Small intestine (tissue), 16 donors: ENCODE measurements at places on chromosomes 13 and 19.

DNA sequence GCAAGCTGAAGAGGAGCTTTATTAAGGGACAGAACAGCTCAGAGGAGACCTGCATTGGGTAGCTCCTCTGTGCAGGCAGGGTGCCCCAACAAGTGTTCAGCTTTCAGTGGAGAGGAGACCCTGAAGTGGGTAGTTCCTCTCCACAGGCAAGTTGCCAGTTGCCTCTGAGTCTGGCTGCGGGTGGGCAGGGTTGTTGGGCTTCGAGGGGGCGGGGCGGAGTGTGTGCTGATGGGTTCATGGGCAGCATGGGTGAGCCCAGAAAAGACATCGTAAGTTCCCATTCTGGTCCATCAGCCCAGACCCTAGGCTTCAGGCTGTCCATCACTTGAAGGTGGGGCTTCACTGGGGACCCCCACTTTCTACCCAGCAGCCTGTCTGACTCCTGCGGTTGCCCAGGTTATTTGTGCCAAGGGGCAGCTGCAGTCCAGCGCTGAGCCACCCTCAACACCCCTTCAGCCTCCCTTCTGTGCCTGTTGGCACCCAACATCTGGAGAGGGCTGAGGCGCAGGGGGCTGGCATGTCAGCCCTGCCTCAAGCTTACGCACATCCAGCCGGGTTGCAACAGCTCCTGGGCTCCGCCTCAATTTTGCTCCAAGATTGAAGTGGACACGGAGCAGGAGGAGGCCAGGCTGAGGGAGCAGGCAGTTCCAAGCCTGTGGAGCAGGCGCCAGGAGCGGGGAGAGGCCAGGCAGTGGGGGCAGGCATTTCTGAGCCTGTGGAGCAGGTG is 350.5 kb upstream of the PCDH20 start:
- DNase-seq = no peak

DNA sequence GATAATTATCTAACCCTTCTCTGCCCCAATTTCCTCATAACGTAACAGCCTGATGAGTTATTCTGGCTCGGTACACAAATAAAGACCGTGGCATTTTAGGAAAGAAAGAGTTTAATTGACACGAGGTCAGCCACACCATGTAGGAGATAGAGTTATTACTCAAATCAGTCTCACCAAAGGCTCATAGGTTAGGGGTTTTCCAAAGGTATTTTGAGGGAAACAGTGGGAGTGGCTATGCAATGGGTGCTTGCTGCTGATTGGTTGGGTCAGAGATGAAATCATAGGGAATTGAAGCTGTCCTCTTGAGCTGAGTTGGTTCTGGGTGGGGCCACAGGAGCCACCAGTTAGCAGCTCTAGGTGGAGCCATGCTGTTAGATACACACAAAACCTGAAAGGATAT is 137.5 kb downstream of the FREM2 start:
- no peak for DNase-seq

GRCh38 chr13:100566543-100566942 is 22.0 kb downstream of the GGACT start:
- DNase-seq = no peak

DNA sequence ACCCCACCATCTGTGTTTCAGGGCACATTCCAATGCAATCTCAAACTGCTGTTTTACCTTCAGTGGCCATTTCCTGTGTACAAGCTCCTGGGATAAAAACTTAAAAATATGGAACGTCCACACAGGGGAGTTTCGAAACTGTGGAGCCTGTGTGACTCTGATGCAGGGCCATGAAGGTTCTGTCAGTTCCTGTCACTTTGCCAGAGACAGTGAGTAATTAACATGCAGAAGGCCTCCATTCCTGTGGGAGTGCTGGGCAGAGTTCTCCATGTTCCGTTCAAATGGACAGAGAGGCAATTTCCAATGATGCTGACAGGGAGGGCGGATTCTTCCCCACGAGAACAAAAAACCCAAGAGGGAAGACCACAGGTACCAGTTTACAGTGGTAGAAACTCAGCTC is 24.4 kb downstream of the WDR88 start:
- no peak for DNase-seq

DNA sequence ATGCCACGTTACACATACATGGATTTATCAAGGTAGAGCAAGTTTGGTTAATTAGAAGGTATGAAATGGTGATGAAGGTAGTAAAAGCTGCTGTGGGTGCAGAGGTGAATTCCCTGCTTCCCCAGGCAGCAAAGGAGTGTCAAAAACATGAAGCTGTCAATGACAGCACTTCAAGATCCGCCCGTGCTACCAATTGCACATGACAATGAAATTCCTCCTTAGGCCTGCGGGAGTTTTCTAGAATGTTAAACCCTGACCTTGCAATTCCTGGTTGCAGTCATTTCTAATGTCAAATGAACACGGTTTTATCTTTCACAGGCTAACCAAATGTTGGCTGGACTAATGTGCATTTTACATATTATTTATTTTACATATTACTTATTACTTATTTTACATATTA is 67.7 kb upstream of the LSM14A start:
- DNase-seq = no peak

DNA sequence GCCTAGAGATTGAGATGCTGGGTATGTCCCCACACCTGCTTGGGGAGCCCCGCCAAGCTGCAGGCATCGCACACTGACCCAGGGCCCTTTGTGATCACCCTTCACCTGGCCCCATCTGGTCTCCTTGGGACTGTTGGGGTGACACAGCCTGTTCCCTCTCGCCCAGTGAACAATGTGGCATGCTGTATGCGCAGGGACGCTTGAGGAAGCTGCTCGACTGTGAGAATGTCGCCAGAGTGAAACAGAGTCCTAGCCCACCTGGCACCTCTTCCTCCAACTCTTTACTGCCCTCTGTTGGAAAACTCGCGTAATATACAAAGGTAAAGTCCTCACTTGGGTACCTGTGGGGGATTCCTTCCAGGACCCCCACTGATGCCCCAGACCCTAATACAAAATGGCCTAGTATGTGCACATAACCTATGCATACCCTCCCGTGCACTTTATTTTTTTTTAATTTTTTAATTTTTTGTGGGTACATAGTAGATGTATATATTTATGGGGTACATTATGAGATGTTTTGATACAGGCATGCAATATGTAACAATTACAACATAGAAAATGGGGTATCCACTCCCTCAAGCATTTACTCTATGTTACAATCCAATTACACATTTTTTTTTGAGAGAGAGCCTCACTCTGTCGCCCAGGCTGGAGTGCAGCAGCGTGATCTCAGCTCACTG is 9.0 kb downstream of the BLOC1S3 start:
- DNase-seq = peak; percentile 48

- DNase-seq = peak; percentile 34
These were observed 36.5 kb downstream of the B3GLCT start for GRCh38 chr13:31236211-31236786.

DNA sequence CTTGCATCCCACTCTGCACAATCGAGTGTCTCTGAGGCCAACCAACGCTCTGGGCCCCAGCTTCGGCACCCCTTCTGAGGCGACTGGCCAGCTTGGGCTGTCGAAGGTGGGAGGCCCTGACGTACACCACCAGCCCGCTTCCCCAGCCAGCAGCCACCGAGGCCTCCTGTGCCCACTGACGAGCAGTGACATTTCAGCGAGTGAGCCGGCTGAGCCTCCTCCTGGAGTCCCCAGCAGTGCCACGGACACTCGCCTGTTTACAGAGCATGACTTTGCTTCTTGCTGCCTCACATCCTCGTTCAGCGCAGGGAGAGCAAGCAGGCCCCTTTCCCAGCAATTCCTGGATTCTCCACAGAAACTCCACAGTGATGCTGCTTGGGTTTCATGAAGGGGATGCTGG is 240.2 kb upstream of the MAB21L1 start:
- DNase-seq = no peak

- no peak for DNase-seq
These were observed 40.5 kb upstream of the RCBTB2 start for GRCh38 chr13:48573213-48574007.

DNA sequence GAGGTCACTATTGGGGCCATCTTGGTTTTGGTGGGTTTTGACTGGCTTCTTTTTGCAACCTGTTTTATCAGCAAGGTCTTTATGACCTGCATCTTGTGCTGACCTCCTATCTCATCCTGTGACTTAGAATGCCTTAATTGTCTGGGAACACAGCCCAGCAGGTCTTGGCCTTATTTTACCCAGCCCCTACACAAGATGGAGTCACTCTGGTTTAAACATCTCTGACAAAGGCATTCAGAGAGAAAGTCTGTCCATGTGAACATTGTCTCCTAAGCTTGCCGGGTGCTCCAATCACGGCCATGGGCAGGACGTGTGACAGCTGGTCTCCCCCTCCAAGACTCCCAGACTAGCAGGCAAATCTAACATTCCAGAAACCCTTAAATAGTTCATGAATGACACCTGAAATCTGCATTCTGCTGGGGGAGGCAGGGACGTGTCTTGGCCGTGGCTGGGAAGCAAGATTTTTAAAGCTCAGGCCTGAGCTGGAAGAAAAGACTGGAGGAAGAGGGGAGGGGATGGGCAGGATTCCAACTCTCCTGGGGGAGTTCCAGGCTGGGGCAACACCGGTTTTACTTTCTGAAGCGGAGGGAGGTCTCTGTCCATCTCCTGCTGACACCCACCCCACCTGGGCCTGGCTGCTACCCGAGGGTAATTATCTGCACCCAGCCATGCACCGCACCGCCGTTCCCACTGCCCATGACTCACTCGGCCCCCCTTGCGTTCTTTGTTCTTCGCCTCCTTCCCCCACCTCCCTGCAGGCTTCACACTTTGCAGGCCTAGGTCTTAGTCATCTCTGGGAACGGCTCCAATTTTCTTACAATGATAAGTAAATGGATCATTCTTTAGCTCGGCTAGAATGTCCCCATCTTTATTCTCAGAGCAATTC is 11.6 kb upstream of the OR1M1 start:
- peak; percentile 82 for DNase-seq

GRCh38 chr13:110616103-110617101 is 1.1 kb downstream of the NAXD start:
- peak; percentile 53 for DNase-seq

- DNase-seq = no peak
These were observed 10.8 kb downstream of the ADGRE2 start for GRCh38 chr19:14767466-14767971.

GRCh38 chr13:26772531-26772930 is 11.9 kb upstream of the GPR12 start:
- peak; percentile 25 for DNase-seq

DNA sequence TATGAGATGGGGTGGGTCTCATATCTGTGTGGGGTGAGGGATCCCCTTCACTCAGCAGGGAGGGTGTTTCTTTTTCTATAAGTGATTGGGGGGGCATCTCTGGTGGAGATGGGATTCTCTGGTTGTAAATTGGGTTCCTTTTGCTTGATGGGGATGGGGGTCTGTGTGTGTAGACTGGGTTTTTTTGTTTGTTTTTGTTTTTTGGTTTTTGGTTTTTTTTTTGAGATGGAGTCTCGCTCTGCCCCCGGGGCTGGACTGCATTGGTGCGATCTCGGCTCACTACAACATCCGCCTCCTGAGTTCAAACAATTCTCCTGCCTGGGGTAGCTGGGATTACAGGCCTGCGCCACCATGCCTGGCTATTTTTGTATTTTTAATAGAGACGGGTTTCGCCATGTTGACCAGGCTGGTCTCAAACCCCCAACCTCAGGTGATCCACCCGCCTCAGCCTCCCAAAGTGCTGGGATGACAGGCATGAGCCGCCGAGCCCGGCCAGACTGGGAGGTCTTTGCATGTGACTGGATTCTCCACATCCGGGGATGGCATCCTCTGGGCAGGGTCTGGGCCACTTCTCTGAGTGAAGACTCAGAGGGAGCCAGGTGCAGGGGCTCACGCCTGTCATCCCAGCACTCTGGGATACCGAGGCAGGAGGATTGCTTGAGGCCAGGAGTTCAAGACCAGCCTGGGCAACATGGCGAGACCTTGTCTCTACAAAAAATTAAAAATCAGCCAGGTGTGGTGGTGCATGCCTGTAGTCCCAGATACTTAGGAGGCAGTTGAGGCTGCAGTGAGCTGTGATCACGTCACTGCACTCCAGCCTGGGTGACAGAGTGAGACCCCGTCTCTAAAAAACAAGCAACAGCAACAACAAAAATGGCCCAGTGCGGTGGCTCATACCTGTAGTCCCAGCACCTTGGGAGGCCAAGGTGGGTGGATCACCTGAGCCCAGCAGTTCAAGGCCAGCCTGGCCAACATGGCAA is 799 bp downstream of the MYBPC2 start:
- DNase-seq = no peak

GRCh38 chr19:47729468-47729798 is 15.9 kb upstream of the NOP53 start:
- peak; percentile 44 for DNase-seq

GRCh38 chr19:48329167-48329891 is 4.0 kb downstream of the EMP3 start:
- DNase-seq = peak; percentile 52

- DNase-seq = no peak
These were observed 237.5 kb downstream of the COG6 start for GRCh38 chr13:39892721-39893685.

- DNase-seq = no peak
These were observed 376.7 kb downstream of the LIG4 start for GRCh38 chr13:107838588-107839161.

DNA sequence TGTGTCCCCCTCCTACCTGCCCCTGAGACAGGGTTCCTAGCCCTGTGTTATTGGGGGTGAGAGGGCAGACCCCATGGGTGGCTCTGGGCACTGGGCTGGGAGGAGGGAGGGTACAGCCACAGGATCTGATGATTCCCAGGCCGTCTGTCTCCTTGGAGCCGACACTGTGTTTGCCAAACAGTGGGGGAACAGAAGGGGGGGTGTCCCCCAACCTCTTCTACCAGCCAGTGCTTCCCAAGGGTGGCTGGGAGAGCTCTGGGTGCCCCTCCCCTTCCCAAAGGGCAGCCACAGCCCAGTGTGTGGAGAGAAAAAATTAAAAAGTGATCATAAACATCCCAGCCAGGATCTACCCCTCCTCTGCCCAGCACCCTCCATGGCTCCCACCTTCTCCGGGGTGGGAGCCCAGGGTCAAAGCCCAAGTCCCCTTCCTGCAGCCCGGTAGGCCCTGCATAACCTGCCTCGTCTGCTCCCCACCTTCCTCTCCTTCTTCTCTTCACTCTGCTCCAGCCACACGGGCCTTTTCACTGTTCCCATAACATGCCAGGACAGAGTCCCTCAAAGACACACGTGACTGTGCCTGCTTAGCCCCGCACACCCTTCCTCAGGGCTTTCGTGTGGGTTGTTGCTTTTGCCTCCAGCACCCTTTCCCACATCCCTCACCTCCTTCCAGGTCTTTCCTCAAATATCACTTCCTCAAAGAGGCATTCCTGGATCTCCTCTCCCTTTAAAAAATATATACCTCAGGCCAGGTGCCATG is 1.4 kb upstream of the PLIN4 start:
- DNase-seq = no peak

DNA sequence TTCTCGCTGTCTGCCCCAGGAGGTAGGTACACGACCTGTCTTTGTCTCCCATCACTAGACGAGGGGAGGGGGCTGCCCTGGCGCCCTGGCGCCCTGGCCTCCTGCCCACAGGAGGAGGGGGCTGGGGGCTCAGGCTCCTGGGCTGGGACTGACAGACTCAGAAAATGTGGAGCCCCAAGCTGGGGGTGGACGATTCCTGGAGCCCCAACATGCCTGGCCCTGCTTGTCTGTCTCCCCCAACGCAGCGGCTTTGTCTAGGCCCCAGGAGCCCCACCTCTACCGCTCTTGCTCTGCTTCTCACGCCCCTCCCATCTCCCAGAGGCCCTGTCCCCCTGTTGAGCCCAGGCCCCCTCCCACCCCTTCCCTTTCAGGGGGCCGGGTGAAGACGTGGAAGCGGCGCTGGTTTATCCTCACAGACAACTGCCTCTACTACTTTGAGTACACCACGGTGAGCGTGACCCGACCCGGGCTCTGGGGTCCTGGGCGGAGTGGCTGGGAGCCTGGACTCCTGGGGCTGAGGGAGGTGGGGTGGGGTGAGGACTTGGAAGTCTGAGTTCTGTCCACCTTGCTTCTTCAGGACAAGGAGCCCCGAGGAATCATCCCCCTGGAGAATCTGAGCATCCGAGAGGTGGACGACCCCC is 8.6 kb downstream of the CYTH2 start:
- DNase-seq = no peak

- DNase-seq = no peak
These were observed 1.0 kb downstream of the FBL start for GRCh38 chr19:39845172-39845571.
